ENCODE measurements at places on chromosomes 4 and X. TPM values are rescaled to one million over a fixed set of nuclear protein-coding genes. Genes with fewer than 3 reads are reported as not detected.

DNA sequence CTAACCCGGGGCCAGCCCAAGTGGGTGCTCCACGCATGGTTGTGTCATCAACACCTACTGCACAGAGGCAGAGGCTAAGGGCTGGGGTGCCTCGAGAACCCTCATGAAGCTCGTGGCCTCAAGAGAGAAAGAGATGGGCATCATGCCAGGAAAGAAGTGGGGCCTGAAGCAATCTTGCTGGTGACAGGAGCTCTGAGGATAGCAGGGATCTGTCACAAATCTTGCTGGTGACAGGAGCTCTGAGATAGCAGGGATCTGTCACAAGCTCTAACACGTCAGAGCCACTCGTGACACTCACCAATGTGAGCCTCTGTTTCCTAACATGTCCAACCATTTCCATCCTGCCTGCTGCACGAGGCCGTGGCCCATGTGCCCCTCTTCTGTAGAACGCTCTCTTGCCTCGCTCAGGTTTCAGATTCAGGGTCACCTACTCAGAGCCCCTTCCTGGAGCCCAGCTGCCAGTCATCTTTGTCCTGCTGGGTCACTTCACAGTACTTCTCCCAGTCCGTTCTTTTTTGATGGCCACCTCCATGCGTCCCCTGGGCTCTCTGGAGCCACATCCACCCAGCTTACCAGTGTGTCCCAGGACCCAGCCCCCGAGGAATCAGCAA lies 21.1 kb downstream of the PNMA6E start:
- H3K4me1 ChIP-seq: no peaks in the 10 kb centered on the region
- H3K27ac ChIP-seq: no peak overlapping the region
- H3K27me3 ChIP-seq: peaks cover 2% of the 10 kb centered on the region

DNA sequence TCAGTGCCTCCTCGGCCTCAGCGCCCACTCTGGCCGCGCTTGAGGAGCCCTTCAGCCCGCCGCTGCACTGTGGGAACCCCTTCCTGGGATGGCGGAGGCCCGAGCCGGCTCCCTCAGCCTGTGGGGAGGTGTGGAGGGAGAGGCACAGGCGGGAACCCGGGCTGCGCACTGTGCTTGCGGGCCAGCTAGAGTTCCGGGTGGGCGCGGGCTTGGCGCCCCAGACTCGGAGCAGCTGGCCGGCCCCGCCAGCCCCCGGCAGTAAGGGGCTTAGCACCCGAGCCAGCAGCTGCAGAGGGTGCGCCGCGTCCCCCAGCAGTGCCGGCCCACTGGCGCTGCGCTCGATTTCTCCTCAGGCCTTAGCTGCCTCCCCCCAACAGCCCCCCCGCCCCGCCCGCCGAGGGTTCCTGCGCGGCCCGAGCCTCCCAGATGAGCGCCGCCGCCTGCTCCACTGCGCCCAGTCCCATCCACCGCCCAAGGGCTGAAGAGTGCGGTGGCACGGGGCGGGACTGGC lies 1137.0 kb downstream of the PCDH18 start:
- no peaks in the 10 kb centered on the region for H3K4me1 ChIP-seq
- H3K4me3 ChIP-seq: no peak overlapping the region
- no peak for DNase-seq
- H3K36me3 ChIP-seq: no peaks in the 10 kb centered on the region
- no peaks in the 10 kb centered on the region for H3K27me3 ChIP-seq
- H3K27ac ChIP-seq: no peak overlapping the region

DNA sequence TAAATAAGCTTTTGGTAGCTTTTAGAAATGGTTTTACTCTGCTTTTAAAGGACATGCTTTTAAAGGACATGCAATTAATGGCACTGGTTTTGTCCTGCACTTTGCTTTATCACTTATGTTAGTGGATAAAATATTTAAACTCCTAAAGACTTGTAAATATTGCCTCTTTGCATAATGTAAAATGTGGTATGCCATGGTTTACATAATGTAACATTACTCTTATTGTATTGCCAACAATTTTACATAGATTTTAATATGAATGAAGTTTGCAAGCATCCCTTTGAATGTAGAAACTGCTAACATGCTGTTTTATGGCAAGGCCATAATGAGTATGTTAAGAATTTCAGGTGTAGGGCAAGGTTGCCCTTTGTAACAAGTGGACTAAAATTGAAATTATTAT lies 118.4 kb downstream of the CHIC1 start:
- H3K27me3 ChIP-seq: no peaks in the 10 kb centered on the region
- no peak overlapping the region for H3K4me3 ChIP-seq
- no peak for DNase-seq
- H3K4me1 ChIP-seq: no peaks in the 10 kb centered on the region
- no peak overlapping the region for H3K27ac ChIP-seq
- no peaks in the 10 kb centered on the region for H3K36me3 ChIP-seq

- no peak overlapping the region for H3K4me3 ChIP-seq
- H3K4me1 ChIP-seq: no peaks in the 10 kb centered on the region
- no peaks in the 10 kb centered on the region for H3K27me3 ChIP-seq
- no peaks in the 10 kb centered on the region for H3K36me3 ChIP-seq
- DNase-seq: no peak
- no peak overlapping the region for H3K27ac ChIP-seq
These were observed 70.3 kb downstream of the SCD5 start for GRCh38 chr4:82728301-82728700.

The EPGN gene
- total RNA-seq: not detected

The GSX2 gene
- not detected for total RNA-seq
